ENCODE measurements at places on chromosomes 5 and 9.

DNA sequence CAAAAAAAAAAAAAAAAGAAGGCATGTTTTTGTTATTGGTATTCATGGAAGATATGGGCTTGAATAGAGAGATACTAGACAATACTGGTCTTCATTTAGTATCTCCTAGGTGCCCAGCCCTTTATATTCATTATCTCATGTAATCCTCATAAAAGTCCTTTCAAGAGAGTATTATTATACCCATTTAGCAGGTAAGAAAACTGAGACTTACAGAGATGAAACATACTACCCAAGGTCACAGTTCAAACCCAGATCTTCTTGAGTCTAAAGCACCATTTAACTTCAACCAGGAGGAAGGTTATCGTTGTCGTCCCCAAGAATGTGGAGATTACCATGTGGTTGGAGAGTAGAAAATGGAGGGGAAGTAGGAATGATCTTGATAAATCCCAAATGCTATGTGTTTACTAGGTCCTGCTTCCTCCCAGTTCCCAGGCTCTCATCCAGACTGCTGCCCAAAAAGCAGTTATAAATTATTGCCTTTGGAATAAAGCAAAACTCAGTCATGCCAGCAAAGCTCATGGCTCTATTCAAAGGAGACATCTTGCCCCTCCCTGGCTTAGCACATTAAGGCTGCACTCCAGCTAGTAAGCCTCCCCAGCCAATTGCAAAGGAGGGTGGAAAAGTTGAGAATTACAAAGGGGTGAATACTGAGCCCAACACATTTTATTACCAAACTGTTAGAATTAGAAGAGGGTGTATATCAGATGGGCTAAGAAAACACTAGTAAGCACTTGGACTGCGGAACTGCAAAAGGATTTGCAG is 163.9 kb downstream of the PIK3R1 start:
- DNase-seq, result no peak

- DNase-seq, result no peak
Measured at GRCh38 chr5:21219251-21219650, 1231.3 kb upstream of the CDH18 start.

DNA sequence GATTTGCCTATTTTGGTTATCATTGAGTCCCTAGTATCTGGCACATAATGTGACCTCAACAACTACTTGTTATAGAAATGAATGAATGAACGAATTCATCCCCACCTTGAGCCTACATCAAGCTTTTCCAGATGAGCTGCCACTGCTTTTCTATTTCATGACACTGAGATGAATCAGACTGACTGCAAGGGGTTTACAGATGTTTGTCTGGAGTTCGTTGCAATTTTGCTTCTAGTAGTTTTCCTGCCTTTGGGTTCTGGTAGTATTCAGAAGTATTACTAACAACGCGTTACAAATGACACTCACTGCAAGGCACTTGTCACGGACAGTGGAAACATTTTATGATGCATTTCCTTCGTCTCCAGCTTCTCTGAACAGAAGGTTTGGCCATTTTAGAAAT is 222.3 kb downstream of the CD180 start:
- no peak for DNase-seq

GRCh38 chr5:116135344-116135743 is 50.5 kb downstream of the COMMD10 start:
- no peak for DNase-seq

DNA sequence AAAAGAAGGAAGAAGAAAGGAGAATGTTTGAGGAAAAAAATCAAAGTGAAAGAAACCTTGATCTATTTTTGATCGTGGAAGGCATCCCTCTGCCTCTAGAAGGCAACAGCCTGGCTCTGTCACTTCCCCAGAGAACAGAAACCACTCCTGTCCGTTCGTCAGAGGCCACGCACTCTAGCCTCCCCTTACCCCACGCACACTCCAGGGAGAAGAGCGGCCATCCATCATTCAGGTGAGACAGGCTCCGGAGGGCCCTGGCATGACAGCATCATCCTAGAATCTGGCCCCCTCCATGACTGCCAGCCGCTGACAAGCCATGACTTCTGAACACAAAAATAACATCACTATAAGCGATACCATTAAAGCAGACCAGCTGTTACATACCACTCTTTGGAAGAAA is 135.8 kb downstream of the ROR2 start:
- DNase-seq, result no peak

GRCh38 chr5:135980620-135981019 is 25.8 kb upstream of the LECT2 start:
- DNase-seq, result no peak

DNA sequence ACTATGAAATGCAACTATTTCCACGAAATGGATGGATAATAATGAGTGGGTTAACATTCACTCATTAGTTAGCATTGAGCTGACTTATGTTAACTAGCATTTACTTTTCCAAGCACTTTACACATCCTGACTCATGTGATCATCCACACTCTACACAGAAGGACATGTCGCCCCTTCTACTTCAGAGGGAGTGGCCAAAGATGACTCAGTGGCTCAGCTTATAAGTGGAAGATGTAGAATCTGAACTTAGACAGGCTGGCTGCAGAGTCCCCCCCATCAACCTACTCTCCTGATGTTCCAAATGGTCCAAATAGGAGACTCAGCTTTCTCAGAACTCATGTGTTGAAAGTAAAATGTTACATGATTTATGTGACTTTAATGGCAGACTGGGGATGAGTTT is 146.0 kb downstream of the ADCY2 start:
- no peak for DNase-seq

GRCh38 chr9:35628389-35628991 is 10.3 kb upstream of the CD72 start:
- no peak for DNase-seq

DNA sequence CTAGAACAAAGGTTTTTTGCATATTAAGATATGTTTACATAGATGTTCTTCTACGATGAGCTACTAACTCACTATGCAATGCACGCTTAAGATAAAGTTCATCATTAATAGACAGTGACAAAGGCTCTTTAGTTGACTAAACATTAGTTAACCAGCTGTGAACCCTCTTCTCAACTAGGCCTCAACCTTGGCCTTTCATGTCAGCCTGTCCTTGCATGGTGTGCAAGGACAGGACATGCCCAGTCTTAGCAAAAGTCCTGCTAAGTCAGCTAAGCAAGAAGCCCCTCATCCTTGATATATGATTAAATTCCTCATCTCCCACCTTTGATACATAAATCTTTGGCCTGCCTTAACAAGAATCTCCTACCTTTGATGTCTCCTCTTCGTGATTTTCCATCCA is 50.9 kb downstream of the PLPP1 start:
- no peak for DNase-seq

- no peak for DNase-seq
Measured at GRCh38 chr5:53429706-53430105, 50.7 kb upstream of the FST start.

- no peak for DNase-seq
Measured at GRCh38 chr9:76697081-76697480, 67.2 kb upstream of the PCA3 start.

DNA sequence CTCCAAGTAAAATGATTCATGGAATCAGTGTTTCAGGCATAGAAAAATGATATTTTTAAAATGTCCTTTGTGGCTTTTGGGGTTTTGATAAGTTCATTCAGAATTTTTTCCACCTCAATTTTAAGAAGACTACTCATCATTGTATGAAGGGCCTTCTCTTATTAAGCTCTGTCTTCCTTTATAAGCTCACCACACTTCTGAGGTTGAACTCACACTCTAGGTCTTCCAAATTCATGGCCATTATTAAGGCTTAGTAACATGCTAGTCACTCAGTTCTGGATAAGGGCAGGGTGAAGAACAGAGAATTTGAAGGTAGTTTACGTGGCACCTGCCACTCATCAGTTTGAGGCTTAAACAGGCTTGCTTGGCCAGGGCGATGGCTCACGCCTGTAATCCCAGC is 4.2 kb downstream of the MELK start:
- DNase-seq, result no peak

GRCh38 chr5:71894091-71894490 is 175.0 kb downstream of the CARTPT start:
- DNase-seq, result no peak

DNA sequence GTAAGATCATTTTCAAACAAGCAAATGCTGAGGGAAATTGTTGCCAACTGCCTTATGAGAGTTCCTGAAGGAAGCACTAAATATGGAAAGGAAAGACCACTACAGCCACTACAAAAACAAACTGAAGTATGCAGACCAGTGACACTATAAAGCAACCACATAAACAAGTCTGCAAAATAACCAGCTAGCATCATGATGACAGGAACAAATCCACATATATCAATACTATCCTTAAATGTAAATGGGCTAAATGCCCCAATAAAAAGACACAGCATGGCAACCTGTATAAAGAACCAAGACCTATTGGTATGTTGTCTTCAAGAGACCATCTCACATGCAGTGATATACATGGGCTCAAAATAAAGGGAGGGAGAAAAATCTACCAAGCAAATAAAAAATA is 113.2 kb downstream of the DTWD2 start:
- no peak for DNase-seq

GRCh38 chr5:177130211-177131018 is 3.2 kb upstream of the NSD1 start:
- DNase-seq, result no peak

DNA sequence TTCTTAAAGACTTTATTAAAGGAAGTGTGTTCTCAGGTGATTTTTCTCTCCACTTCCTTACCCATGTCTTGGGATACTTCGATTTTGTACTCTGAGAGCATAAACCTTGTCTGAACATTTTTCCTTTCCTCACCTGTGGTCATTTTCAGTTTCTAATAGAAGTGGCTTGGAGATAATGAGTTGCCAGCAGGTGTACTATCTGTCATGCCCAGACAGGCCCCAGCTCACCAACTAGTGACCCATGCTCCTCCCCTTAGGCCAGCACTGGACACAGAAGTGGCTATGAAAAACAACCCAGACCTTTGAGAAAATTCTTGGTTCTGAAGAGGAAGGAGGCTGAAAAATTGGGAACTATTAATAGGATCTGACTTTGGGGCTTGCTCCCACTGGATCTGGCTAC is 49.2 kb upstream of the SMIM32 start:
- DNase-seq, result no peak

- DNase-seq, result no peak
Measured at GRCh38 chr5:523441-524222, 617 bp downstream of the SLC9A3 start.

DNA sequence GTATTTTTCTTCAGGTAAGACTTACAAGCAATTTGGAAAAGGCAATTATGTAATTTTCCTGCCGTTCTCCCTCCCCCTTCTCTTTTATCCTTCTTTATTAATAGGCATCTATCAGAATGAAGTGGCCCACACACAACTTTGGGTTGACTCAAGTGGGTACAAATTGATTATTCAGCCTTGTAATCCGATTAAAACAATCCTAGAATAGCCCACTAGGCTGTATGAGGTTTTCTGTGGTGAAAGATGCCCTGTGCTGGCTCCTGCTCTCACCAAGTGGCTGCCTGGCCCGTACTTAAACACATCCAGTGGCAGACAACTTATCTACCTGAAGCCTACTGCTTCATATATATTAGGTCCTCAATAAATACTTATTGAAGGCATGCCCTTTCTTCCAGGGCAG is 177.3 kb upstream of the C9orf72 start:
- DNase-seq, result no peak

DNA sequence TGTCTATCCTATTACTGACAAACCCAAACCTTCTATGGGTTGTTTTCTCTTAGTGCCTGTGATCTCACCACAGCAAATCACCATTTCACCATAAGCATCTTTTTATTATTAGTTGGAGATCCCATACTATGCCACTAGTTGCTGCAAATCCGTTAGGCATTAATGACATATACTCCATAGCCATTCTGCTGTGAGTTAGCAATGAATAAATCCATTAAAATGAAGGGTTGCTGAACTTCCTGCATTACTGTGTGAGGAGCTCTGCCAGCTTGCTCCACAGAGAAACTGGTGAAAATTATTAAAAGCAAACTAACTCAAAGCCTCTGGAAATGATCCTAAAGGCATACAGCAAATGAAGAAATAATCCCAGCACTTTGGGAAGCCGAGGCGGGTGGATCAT is 102.0 kb downstream of the CFAP95 start:
- no peak for DNase-seq

DNA sequence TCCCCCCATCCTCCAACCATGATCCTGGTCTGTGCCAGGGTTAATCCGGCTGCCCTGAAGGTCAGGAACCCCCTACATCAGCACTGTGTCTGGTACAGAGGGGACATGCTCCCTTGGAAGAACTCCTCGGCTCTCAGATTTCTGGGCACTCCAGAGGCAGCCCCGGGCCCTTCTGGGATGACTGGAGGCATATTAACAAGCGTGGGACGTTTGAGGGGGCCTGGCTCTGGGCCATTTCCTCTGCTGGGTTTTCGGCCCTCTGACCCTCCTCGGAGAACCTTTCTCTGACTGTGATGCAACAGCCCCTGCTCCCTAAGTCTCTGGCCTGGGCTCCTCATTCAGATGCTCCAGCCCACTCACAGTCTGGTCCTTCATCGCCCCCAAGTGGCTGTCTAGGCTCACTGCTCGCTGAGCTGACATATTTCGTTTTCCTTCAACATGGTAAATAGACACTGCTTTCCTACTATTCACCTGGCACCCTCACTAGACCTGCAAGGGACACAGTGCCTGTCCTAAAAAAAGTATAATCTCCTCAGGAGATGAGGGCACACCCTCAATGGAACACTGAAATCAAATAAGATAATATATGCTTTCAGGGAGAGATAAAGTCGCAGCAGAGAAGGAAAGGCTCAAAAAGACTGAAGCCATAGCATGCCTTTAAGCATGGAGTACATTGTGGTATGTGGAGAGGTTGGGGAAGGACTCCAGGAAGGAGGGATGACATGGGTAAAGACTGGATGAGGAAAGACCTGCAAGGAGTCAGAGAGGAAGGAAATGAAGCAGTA is 404.7 kb upstream of the TRPC7 start:
- DNase-seq, result no peak

- no peak for DNase-seq
Measured at GRCh38 chr5:163453705-163454104, 6.2 kb downstream of the NUDCD2 start.

DNA sequence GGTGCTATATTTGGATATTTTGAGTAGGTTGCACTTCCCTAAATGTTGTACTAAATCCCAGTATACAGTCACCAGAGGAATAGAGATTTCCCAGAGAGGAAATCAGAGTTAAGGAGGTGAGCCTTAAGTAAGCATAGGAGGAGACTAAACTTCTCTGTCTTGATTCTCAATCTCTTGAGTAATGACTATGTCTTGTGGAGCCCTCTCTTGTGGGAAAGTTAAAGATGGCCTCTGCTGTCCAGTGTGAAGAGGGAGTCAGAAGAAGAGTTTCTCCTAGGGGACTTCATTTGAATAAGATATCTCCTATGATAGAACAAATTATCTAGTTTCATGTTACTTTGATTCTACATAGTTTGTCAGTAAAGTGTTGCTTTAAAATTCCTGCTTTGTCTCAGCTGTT is 502.5 kb downstream of the PDE4D start:
- no peak for DNase-seq

DNA sequence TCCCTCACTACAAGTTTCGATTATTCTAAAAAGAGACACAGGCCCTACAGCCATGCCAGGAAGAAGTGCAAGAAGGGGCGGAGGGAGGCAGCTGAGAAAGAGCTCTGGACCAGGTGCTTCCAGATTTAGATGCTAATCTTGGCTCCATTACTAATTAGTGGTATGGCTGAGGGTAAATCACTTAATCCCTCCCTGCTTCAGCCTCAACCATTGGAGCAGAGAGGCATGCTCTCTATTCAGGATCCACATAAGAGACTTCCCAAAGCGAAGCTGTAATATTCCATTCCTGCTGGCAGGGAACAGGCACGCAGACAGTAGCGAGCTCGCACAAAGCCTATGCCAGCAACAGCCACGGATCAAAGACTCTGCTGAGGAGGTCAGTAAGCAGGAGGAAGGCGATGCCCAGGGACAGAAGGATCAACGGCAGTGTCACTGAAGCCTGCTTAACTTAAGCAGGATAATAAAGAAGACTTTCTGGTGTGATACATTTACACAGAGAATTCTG is 24.2 kb downstream of the LIFR start:
- DNase-seq, result no peak

Data from activated CD8-positive, alpha-beta memory T cell treated with anti-CD3 and anti-CD28 coated beads for 1 hour (primary cell).